ENCODE measurements at places on chromosomes 3 and 15. TPM values are rescaled to one million over a fixed set of nuclear protein-coding genes. Genes with fewer than 3 reads are reported as not detected.

Gene GPR27
- not detected for total RNA-seq

DNA sequence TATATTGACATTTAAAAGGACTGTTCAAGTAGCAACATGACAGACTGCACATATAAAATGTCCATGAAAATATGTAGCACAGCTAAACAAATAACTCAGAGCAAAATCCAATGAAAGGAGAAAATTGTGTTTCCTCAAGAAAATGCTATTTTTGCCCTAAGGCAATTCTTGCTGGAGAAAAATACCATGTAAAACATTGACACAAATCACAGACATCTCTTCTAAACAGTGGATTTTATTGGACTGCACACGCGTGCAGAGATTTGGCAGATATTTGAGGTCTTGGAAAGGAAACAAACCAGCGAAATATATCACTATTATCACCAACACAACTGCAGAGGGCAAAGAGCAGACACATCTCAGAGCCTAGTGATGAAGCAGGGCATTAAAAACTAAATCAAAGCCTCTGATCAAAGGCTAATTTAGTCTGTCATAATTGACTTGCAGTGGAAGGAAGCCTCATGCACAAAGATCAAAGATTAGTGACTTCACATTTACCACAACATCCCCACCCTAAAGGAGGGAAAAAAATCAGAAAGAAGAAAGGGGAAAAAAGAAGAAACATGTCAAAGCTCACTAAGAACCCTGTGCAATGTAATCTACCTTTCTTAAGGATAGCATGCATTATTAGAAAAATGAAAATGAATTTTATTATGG, 52.4 kb downstream of the CHL1 start:
- H3K4me1 ChIP-seq = no peaks in the 10 kb centered on the region
- no peak overlapping the region for H3K27ac ChIP-seq
- no peaks in the 10 kb centered on the region for H3K27me3 ChIP-seq
- no peak for DNase-seq
- H3K4me3 ChIP-seq = no peak overlapping the region

DNA sequence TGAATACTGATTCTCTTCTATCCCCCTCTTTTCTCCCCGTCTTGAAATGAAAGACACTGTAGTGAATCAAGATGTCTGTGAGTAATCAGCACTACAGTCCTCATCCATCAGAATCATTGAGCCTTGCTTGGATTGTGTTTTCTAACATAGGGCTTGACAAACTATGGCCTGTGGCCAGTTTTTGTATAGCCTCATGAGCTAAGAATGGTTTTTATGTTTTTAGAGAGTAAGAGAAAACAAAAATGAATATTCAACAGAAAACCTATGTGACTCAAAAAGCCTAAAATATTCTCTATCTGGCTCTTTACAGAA, 55.2 kb downstream of the PPM1L start:
- no peaks in the 10 kb centered on the region for H3K27me3 ChIP-seq
- no peaks in the 10 kb centered on the region for H3K36me3 ChIP-seq
- H3K4me3 ChIP-seq = no peak overlapping the region
- no peak overlapping the region for H3K27ac ChIP-seq
- DNase-seq = no peak
- H3K4me1 ChIP-seq = peaks cover 19% of the 10 kb centered on the region

DNA sequence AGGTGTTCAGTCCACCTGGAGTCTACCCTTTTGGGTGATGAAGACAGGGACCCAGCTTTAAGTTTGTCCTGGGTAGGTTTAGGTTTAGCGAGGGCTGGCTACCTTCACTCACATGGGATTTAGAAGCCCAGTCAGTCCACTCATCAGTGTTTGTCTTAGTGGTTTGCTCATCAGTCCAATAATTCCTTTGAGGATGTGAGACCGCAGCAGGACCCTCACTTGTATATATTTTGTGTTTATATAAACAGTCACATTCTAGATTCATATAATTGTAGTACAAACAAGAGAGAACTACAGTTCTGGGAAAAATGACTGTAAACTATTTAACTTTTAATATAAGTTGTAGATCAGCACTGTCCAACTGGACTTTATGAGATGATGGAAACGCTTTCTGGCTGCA, 18.2 kb downstream of the EFCC1 start:
- peaks cover 36% of the 10 kb centered on the region for H3K4me1 ChIP-seq
- H3K36me3 ChIP-seq = no peaks in the 10 kb centered on the region
- no peak for DNase-seq
- no peaks in the 10 kb centered on the region for H3K27me3 ChIP-seq
- peak overlapping the region; percentile 51 for H3K27ac ChIP-seq

Gene ZPLD1
- not detected for total RNA-seq

Gene C3orf70
- total RNA-seq = 0.06 TPM

- no peaks in the 10 kb centered on the region for H3K27me3 ChIP-seq
- H3K36me3 ChIP-seq = no peaks in the 10 kb centered on the region
- no peak overlapping the region for H3K4me3 ChIP-seq
- no peak for DNase-seq
- H3K27ac ChIP-seq = no peak overlapping the region
Measured at GRCh38 chr3:29239376-29239775, 41.5 kb upstream of the RBMS3 start.

GRCh38 chr3:148729476-148730055, 31.9 kb downstream of the AGTR1 start:
- no peaks in the 10 kb centered on the region for H3K36me3 ChIP-seq
- peaks cover 5% of the 10 kb centered on the region for H3K4me1 ChIP-seq
- DNase-seq = no peak

DNA sequence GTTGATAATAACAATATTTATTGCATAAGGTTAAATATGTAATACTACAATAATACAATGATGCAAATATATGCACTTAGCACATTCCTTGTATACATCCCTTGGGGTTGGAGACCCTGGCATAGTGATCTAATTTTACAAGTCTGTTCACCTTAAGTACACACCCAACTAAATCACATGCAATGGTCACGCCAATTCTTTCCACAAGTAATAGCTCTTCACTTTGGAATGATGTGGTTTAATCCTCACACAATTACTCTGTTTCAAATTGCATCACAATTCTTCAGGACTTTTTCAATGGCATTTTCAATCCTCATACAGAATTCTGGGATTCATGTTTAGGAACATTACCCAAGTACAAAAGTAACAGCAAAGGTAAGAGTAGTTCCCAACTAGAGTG, 27.3 kb upstream of the SPRED1 start:
- H3K4me1 ChIP-seq = no peaks in the 10 kb centered on the region
- no peak overlapping the region for H3K4me3 ChIP-seq
- no peak for DNase-seq
- H3K36me3 ChIP-seq = no peaks in the 10 kb centered on the region
- no peak overlapping the region for H3K27ac ChIP-seq

DNA sequence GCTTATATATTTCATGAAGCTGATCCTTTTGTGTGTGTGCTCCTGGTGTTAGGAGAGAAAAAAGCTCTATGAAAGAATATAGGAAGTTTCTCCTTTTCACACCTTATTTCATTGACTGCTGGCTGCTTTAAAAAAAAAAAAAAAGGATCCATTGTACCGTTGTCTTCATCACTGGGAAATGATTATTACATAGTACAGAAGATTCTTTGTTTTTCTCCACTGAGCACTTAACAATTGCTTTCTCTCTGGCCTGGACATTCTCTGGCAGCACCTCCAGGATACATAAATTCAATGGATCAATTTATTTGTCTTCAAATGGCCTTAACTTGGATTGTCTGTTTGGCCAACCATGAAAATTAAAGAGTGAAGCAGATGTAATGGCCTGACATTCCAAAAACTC, 37.2 kb downstream of the DPH3 start:
- no peak overlapping the region for H3K27ac ChIP-seq
- no peaks in the 10 kb centered on the region for H3K36me3 ChIP-seq
- no peak overlapping the region for H3K4me3 ChIP-seq
- no peaks in the 10 kb centered on the region for H3K4me1 ChIP-seq

Gene SLITRK3
- not detected for total RNA-seq

DNA sequence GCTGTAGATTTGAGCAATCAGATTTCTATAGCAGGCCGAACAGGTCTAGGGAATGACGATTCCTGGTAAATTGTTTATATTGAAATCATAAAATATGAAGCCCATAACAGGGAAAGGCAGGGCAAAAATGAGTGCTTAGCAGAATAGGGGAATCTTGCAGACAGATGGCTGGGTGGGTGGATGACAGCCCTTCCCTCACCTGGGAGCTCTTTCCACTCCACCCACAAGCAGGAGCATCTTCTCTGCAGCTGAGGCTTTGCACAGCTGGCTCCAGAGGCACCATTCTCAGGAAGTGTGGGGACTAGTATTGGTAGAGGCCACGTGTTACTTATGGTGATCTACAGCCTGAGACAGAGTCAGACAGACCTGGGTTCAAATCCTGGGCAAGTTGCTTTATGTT, 55.9 kb upstream of the SYN2 start:
- H3K4me3 ChIP-seq = no peak overlapping the region
- H3K27me3 ChIP-seq = peaks cover 10% of the 10 kb centered on the region
- no peaks in the 10 kb centered on the region for H3K36me3 ChIP-seq
- DNase-seq = no peak
- H3K27ac ChIP-seq = no peak overlapping the region

DNA sequence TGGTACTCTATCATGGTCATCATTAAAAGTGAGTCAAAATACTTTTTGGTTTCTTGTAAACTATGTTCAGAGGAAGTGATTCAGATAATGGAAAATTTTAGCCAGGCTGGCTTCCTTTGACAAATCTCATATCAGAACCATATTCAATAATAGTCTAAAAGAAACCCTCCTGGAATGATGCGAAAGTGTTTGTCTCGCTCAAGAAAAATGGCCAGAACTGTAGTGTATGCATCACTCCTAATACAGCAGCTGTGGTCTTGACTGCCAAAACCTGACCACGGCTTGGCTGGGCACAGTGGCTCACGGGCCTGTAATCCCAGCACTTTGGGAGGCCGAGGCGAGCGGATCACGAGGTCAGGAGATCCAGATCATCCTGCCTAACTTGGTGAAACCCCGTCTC, 35.6 kb upstream of the KCNMB2 start:
- H3K4me3 ChIP-seq = no peak overlapping the region
- no peak for DNase-seq
- H3K36me3 ChIP-seq = no peaks in the 10 kb centered on the region
- H3K27me3 ChIP-seq = no peaks in the 10 kb centered on the region
- no peak overlapping the region for H3K27ac ChIP-seq

DNA sequence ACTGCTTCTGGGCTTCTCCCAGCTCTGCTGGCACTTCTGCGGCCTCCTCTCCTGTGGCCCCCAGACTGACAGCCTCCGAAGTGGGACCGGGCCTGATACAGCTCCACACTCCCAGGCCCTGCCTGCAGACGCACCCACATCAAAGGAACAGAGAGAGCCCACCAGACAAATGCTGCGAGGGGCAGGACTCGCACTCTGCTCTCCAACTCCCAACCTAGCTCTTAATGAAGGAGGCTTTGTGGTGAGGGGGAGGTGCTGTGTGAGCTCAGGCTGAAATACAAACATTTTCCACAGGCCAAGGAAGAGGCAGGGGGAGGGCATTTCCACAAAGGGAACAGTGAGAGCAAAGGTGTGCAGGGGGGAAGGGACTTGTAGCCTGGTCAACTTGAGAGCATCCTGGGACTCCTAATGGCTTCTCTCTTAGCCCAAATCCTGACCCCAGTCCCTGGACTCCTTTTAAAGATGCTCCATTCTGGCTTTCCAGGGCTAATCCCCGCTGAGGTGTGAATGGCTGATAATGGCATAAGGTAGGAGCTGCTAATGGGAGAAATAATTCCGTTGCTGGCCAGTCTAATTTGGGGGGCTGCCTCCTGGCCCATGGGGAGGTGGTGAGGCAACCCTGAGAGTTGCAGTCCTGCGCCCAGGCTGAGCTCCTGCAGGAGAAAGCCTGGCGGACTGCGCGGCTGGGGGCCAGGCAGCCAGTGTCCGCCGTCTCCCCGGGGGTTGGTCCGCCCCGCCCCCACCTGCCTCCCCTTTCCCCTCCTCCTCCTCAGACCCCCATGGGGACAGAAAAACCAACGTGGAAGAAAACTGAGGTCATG, 9.6 kb downstream of the LINGO1 start:
- H3K36me3 ChIP-seq = no peaks in the 10 kb centered on the region
- H3K4me3 ChIP-seq = no peak overlapping the region
- peaks cover 5% of the 10 kb centered on the region for H3K27me3 ChIP-seq
- no peaks in the 10 kb centered on the region for H3K4me1 ChIP-seq
- no peak for DNase-seq
- no peak overlapping the region for H3K27ac ChIP-seq

- no peak overlapping the region for H3K27ac ChIP-seq
- no peak for DNase-seq
- H3K36me3 ChIP-seq = no peaks in the 10 kb centered on the region
- H3K27me3 ChIP-seq = peaks cover 2% of the 10 kb centered on the region
Measured at GRCh38 chr15:68602459-68603215, 23.8 kb downstream of the CORO2B start.

- peaks cover 6% of the 10 kb centered on the region for H3K36me3 ChIP-seq
- no peaks in the 10 kb centered on the region for H3K4me1 ChIP-seq
- no peak overlapping the region for H3K4me3 ChIP-seq
- no peaks in the 10 kb centered on the region for H3K27me3 ChIP-seq
- no peak overlapping the region for H3K27ac ChIP-seq
Measured at GRCh38 chr3:161879470-161879869, 382.9 kb downstream of the OTOL1 start.

Gene COL6A6
- total RNA-seq = not detected

DNA sequence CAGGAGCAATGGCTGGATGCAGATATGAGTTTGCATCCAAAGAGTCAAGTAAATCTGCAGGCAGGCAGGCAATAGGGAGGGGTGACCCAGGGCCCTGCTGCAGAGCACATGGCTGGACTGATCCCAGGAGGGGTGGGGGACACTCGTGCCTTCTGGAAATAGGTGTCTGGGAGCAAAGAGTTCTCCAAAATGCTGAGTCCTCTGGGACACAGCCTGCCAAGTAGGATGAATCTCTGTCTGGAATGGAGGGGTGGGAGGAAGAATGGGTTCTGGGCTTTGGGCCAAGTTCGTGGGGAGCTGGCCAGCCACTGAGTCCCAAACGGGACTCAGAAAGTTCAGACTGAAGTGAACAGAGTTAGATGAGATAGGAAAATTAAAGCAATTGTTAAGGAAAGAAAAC, 214.5 kb downstream of the MTHFS start:
- no peak overlapping the region for H3K27ac ChIP-seq
- no peak for DNase-seq
- no peak overlapping the region for H3K4me3 ChIP-seq
- no peaks in the 10 kb centered on the region for H3K36me3 ChIP-seq

- no peaks in the 10 kb centered on the region for H3K36me3 ChIP-seq
- no peaks in the 10 kb centered on the region for H3K27me3 ChIP-seq
- no peak for DNase-seq
- H3K27ac ChIP-seq = no peak overlapping the region
- H3K4me1 ChIP-seq = no peaks in the 10 kb centered on the region
Measured at GRCh38 chr3:169041677-169042171, 621.8 kb downstream of the MECOM start.

Measured in natural killer cell treated with Interleukin-12 subunit alpha and Interleukin-12 subunit beta and Interleukin-15 and Interleukin-18, amount 100 ng/mL, for 72 hours (primary cell).